ENCODE measurements at places on chromosomes 6 and 20.

- no peak for DNase-seq
Observed at GRCh38 chr6:53974941-53975340, 136.3 kb upstream of the MLIP start.

DNA sequence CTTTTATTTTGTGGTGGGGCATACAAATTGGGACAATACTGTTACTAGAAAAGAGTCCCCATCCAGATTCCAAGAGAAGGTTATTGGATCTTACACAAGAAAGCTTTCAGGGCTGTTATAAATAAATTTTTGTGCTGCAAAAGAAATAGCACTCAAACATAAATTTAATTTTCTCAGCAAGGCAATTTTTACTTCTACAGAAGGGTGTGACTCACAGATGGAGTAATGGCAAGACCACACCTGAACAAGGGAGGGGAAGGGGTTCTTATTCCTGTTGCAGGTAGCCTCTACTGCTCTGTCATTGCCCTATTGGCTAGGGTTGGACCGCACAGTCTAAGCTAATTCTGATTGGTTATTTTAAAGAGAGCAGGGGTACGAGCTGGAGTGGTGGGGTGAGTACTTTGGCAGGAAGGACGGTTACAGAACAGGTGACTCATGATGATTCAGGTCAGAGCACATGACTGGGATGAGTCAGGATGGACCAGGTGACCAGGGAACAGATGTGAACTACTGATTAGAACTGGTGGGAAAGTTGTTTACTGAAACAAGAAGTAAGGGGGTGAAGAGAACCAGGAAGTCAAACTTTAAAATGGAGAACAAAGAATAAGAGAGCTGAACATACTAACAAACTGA lies 41.1 kb downstream of the CNR1 start:
- no peak for DNase-seq

DNA sequence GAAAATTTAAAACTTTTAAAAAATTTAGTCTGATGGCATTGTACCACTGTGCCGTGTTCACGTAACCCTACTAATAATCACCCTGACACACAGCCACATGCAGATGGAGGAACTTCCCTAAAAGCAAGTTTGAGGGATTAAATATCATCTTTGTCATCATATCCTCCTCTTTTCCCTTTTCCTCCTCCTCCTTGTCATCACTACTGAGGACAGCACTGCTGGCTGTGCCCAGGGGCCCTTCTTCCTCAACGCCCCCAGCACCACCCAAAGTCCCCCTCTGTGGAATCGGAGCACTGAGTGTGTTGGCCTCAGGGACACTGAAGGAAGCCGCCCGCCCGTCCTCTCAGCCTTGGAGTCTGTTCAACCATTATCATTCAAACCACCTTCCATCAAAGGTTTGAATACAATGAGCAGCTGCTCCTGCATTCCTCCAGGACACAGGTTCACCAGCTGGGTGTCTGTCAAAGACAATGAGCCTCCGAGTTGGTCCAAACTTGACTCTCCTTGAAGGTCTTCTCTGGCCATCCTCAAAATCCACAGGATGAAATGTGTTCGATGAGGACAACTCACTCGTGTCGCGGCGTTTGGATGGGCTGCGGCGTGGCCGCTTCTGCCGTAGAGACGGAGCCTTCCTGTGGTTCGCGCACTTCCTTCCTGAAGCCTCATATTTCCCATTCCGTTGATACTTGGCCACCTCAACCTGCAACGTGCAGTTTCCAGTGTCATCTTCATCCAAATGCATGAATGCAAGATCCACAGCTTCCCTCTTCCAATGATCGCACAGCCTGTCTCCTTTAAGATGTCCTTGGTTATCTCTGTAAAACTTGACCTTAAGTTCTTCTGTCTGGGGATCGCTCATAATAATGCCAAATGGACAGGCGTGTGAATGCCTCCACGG lies 23.3 kb downstream of the NQO2 start:
- DNase-seq = no peak

GRCh38 chr6:166419286-166419685 lies 36.5 kb upstream of the MPC1 start:
- DNase-seq = peak; percentile 46

DNA sequence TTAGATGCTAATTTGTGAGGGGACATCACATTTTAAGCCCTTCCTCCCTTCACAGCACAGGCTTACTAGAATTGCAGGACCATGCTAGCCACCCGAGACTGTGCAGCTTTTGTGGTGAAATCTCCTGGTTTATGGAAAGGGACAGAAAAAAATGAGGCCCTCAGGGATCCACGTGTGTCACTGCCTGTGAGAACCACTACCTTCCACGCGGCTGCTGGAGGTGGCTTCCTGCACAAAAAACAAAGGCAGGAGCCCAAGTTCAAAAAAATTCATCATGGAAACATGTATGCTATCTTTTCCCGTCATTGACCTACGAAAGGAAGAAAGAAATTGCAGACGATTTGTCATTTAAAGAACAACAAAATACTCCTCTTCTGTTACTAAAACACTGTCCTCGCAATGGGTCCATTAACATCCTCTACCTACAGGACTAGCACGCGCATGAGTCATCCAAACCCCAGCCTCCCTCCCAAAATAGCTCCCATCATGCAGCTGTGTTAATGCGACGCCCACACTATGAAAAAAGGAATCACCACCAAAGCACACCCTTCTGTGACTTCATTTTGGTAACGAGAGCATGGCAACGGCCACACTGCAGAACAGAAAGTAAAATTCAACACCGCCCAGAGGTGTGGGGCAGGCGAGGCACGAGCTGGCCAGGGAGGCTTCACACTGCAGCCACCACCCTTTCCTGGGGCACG lies 45.7 kb downstream of the RAMACL start:
- peak; percentile 40 for DNase-seq

DNA sequence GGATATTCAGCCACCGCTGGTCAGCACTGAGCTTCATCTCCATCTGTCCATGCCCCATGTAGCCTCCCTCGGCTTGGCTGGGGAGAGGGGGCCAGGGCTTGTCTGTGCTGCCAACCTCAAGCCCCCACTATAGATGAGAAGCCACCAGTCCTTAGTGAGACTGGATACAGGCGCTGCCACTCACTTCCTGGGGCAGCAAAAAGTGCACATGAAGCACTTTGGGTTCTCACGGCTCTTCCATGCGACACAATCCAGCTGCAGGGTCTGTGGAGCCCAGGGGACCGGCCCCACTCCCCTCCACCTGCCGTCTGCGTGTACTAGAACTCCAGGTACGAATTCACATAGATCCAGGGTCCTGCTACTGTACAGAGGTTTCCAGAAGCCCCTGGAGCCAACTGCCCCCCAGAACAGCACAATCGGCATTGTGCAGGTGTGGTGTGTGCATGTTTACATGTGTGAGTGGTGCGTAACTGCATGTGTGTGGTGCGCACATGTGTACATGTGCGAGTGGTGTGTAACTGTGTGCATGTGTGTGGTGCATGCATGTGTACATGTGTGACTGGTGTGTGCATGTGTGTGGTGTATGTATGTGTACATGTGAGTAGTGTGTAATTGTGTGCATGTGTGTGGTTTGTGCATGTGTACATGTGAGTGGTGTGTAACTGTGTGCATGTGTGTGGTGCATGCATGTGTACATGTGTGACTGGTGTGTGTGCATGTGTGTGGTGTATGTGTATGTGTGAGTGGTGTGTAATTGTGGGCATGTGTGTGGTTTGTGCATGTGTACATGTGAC lies 4.9 kb downstream of the FRMD1 start:
- no peak for DNase-seq

- no peak for DNase-seq
Observed at GRCh38 chr20:39855799-39856198, 833.2 kb downstream of the MAFB start.

DNA sequence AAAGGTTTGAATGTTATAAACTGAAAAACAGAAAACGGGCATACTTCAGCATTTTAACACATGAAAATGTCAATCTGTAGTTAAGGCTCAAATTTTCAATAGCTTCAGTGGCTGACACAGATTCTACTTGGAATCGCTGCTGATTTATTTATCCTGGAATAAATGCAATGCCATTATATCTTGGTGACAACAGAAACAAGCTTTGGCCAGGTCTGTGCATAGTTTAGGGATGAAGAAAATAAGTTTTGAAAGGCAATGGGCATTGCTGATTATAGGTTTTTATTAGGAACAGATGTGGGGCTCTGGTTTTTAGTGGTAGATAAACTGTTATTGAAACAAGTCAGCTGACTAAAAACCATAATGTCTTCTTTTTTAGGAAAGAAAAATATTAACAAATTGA lies 96.8 kb upstream of the SOX4 start:
- DNase-seq = no peak

Data from activated CD8-positive, alpha-beta memory T cell treated with anti-CD3 and anti-CD28 coated beads for 4 hours (primary cell).